ENCODE measurements at places on chromosomes 13 and 19.

GRCh38 chr13:29522044-29522685, 73.3 kb downstream of the SLC7A1 start:
- DNase-seq: no peak

DNA sequence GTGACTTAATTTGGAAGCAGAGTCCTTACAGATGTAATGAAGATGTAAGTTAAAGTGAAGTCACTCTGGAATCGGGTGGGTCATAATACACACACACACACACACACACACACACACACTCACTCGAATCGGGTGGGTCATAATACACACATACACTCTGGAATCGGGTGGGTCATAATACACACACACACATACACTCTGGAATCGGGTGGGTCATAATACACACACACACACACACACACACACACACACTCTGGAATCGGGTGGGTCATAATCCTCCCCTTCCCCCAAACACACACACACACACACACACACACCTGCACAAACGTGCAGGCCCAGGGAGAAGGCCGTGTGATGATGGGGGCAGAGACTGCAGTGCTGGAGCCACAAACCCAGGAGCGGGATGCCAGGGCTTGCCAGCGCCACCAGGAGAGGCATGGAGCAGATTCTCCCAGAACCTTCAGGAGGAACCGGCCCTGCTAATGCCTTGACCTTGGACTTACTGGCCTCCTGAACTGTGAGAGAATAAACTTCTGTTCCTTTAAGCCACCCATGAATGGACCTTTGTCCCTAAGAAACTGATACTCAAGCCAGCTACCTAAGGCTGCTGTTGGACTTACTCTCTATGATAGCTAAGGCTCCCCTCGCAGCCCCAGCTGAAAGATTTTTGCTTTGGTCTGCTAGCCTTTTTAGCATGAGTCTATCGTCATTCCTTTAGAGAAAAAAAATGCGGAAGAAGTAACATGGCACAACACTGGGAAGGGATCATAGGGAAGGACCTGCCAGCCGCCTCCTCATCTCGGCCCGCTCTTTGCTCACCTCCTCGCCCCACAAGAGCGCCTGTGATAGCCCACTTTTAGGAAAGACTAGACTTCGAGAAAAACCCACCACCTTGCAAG, 136.2 kb upstream of the RNF113B start:
- no peak for DNase-seq

DNA sequence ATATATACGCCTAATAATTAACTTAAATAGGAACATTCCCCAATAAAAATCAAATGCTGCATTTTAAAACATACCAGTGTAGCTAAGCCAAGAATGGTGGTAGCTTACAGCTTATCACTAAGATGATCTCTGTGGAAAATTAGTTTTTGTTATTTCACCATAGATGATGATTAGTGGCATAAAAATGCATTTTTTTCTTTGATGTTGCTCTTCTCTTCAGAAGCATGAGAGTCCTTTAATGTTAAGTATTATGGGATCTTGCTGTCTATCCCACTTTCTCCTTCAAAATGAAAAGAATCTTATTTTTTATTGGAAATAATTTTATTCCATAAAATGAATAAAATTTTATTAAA, 731.0 kb downstream of the SLITRK1 start:
- no peak for DNase-seq

- DNase-seq: no peak
These were observed 16.2 kb downstream of the NUFIP1 start for GRCh38 chr13:44972956-44973581.

DNA sequence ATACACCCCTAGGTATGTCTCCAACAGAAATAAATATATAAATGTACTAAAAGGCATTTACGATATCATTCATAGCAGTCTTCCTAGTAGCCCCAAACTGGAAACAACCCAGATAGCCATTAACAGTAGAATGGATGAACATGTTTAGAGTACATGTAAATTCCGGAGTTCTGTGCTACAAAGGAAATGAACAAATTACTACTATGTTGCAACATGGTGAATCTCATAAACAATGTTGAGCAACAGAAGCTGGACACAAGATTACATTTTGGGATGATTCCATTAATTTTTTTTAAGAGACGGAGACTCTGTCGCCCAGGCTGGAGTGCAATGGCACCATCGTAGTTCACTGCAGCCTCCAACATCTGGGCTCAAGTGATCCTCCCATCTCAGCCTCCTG, 5.9 kb upstream of the SLC7A10 start:
- DNase-seq: no peak

- DNase-seq: no peak
These were observed 293.2 kb downstream of the ENOX1 start for GRCh38 chr13:43493496-43494000.

All from endodermal cell (in vitro differentiated cells).